Lung (tissue), 17 donors: ENCODE measurements at places on chromosomes 7 and 10.
A peak's percentile ranks its signal among the peaks of the same experiment; 100 is the strongest.

GRCh38 chr10:31906039-31906438 lies 22.6 kb downstream of the ARHGAP12 start:
- DNase-seq = no peak

DNA sequence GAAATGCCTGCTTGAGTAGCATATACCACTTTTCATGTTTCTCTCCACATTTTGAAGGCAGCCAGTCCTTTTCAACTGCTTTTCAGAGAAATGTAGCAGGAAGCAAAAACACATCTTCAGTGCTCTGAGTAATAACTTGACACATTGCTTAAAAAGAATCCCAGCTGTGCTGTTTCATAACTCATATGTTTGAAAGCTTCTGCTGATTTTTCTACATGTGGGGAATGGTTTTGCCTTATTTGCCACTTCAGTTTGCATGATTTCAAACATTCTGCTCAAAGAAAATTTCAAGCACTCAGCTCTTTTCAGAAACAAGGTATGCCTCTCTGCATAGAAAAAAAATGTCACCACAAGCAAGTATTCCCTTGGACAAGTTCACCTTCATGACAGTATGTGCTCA lies 732.8 kb downstream of the POM121L12 start:
- no peak for DNase-seq

GRCh38 chr7:155536451-155536850 lies 9.9 kb downstream of the CNPY1 start:
- DNase-seq = no peak

DNA sequence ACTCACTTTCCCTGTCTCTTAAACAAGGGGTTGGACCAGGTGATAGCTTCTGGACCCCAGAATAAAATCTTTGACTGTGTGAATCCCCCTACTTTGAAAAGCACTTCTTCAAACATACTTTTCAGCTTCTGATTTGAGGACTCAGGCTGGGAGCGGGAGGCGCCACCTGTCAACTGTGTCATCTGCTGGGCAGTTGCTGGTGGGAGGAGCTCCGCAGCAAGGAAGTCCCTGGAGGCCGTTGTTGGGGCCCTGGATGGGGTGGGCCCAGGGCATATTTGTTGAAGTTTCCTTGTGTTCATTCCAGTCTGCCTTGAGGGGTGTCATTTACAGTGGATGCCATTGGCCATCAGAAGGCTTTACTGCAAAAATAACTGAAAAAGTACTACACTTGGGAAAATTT lies 197.7 kb downstream of the CCDC3 start:
- DNase-seq = no peak

- DNase-seq = no peak
Observed at GRCh38 chr10:63145782-63146181, 12.7 kb downstream of the NRBF2 start.

- no peak for DNase-seq
Observed at GRCh38 chr7:129144834-129145668, 544 bp downstream of the TSPAN33 start.

DNA sequence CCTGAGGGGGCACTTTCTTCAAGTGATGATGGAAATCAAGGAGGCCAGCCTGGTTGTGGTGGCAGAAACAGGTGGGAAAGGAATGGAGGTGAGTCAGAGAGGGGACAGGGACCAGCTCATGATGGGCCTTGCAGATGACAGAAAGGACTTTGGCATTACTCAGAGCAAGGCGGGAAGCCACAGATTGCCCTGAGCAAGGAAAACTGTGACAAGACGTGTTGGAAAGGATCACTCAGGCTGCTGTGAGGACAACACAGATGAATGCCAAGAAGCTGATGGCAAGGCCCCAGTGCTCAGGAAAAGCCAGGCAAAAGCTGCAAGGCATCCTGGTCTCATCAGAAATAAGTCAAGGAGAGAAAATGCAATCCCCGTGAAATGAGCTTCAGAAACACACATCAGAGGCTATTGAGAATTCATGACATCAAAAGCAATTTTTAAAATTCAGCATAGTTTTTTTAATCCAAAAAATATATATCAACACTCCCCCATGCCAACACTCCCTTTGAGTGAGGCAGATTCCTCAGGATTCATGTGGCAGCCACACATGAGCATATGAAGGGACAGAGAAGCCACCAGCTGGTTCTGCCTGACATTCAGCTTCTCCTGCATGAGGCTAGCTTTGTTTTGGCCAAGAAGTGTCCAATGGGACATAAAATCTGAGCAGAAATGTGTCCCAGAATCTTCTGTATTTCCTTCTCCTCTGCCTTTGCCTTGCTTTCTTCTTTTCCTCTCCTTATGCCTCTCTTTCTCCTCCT lies 244.5 kb upstream of the MYO3A start:
- DNase-seq = no peak

DNA sequence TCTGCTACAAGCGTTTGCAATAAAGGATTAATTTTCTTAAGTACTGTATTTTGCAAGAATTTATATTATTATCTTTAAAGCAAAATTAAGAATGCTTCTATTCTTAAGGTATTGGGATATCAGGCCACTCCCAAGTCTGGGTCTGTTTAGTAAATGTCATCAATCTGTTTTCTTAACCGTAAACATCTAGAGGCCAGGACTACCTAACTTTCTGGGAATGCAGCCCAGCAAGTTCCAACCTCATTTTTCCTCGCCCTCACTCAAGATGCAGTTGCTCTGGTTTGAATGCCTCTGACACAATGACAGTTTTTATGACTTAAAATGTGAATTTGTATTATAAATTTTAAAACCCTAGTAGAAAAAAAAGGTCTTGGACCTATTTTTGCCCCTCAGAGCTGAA lies 143.5 kb downstream of the INHBA start:
- no peak for DNase-seq

- no peak for DNase-seq
Observed at GRCh38 chr7:121961089-121961867, 88.3 kb downstream of the PTPRZ1 start.

DNA sequence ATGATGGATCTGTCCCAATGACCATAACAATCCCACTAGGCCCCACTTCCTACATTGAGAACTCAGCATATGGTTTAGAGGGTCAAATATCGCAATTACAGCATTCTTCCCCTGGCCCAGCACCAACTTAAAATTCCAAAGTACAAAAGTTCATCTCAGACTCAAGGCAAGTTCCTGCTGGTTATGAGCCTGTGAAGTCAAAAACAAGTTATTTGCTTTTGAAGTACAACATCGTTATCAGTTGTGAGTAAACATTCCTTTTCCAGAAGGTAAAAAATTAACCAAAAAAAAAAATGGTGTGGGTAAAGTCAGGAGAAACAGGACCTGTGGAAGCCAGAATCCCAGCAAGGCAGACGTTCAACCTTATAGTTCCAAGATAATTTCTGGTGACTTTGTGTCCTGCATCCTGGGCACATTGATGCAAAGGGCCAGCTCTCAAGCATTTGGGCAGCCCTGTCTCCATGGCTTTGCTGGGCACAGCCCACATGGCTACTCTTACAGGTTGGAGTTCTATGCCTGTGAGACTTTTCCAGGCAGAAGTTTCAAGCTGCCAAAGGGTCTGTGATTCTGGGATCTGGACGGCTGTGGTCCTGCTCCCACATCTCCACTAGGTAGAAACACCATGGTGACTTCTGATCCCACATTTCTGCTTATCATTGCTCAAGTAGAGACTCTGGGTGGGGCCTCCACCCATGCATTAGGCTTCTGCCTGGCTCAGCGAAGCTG lies 37.5 kb downstream of the AKR1C8 start:
- peak; percentile 35 for DNase-seq

- DNase-seq = no peak
Observed at GRCh38 chr7:158390460-158390859, 197.2 kb downstream of the PTPRN2 start.

DNA sequence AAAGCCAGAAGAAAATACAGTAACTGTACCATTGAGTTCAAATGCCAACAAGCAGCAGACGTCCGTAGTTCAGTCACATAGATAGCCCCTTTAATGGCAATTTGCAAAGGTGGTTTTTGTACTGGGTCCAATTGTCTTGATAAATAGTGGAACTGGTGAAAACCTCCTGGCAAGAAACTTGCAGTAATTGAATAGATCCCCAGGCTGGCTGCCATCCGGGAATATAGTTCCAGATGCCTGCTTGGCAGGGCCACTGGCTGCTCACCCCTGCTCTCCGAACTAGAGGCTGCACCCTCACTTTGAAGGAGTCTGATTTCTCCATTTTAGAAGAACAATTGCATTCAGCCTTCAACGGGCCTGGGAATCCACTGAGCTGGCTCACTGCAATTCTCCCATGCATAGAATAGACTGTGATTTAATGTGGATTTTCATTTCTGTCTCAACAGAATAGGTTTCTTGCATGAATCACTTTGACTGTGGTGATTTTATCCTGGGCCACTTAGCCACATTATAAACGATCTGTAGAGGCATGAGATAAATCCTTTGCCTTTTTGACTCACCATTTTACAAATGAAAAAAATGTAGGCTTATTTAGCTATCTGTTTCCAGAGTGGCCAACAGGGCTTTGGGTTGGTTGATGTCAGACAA lies 35.9 kb upstream of the ELMO1 start:
- DNase-seq = no peak

DNA sequence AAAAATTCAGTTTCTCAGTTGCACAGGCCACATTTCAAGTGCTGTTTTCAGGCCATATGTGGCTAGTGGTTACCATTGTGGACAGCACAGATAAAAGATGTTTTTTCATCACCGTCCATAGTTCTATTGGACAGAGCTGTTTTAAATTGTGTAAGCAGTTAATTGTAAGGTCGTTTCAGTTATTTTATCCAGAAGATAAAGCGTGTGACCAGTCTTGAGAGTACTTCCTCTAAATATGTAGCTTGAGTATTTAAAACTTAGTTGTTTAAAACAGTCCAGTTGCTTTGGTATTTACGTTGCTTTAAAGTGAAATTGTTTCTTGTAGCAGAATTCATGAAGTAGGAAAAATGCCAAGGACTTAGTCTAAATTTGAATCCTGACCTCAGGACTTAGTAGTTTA lies 66.9 kb downstream of the ZNRF2 start:
- no peak for DNase-seq

DNA sequence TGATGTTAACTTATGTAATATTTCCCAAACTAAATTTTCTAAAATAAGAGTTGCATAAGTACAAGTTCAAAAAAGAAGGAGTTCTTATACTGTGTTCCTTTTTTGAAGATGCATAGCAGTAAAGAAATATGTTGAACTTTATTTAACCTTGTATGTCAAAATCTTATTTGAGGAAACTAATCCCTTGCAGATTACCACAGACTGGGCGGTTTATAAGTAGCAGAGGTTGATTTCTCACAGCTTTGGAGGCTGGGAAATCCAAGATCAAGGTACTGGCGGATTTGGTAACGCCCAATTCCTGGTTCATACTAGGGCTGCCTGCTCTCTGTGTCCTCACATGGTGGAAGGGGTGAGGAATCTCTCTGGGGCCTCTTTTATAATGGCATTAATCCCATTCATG lies 68.5 kb downstream of the GNAT3 start:
- no peak for DNase-seq

DNA sequence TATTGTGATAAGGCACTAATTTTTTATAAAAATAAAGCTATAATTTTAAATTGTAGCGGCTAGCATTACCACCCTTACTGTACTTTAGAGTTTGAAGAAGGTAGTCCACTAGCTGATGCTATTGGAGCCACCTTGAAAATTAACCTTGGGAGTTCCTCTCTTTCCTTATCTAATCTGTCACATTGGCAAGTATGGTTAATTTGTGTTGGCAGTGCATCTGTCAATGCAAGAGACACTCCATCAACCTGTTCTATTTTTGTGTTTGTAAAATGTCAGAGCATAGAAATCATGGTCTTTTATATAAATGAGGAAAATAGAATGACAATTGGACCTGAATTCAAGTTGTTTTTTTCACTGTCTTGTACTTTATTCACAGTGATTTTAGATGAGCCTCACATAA lies 20.5 kb downstream of the GLCCI1 start:
- no peak for DNase-seq

- DNase-seq = no peak
Observed at GRCh38 chr7:45940939-45941338, 19.9 kb upstream of the IGFBP3 start.

- no peak for DNase-seq
Observed at GRCh38 chr10:52481986-52482555, 168.0 kb downstream of the DKK1 start.

DNA sequence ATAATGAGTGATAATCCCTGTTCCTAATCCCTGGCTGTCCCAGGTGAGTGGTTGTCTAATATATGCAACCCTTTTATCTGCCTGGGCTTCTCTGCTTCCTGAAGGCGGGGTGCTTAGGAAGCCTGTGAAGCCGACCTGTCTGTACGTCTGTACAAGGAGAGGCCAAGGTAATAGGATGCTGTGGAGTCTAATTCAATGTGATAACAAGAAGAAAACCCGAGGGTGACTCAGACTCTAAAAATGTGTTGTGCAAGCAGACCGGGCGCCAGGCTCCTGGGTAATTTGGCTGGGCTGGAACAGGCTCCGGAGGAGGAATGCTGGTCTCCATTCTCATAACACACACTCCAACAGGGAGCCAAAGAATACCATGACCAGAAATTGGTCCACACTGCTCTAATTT lies 43.6 kb downstream of the THNSL1 start:
- peak; percentile 51 for DNase-seq

DNA sequence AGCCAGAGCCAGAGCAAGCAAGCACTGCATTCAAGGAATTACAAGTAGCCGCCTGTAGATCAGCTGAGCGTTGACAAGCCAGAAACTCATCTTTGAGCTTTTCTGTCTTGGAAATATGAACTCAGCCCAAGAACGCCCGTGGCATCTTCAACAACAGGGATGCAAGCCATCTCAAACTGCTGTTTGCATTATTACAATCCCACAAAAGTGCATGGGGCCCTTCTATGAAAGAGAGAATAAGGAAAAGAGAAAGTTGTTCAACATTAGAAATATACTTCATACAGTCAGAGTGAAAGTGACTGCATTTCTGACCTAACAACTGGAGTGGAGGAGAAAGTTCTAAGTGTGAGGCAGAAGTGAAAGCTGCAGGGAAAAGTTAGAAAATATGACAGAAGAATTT lies 6.5 kb downstream of the SGCE start:
- peak; percentile 6 for DNase-seq

DNA sequence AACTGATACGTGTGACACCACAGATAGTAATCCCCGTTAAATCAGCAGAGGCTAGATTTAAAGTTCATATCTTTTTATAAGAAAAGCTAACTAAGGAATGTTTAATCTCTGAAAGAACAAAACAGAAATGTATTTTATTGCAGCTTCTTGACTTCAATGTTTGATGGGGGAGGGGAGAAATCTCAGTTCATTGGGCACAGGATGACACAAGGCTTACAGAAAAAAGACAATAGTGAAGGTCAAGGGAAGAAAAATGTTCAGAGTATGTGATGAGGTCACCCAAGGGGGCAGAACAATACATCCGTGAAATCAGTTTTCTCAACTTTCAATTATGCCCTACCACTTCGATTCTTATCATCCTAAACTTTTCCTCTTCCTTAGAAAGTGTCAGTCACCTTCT lies 102.9 kb downstream of the ELAPOR2 start:
- no peak for DNase-seq

DNA sequence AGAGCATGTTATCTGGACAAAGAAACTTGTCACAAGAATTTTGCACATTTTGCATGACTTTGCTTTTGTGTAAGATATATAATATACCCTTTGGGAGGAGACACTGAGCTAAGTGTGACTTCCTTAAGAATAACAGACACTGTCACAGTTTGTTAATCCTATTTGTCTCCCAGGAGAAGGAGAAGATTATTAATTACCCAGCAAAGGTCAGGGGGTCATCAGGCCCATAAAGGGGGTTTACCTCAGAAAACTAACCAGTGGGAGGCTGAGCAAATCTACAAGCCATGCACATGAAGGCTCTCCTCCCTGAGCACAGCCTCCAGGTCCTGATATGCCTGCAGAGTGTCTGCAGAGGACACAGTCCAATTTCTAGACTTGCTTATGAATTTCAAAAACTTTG lies 10.1 kb upstream of the MET start:
- no peak for DNase-seq

GRCh38 chr10:6134099-6134823 lies 45.4 kb downstream of the RBM17 start:
- DNase-seq = no peak

GRCh38 chr10:44323838-44324237 lies 61.1 kb downstream of the CXCL12 start:
- DNase-seq = no peak
